Activated CD8-positive, alpha-beta T cell treated with anti-CD3 and anti-CD28 coated beads for 36 hours (primary cell): ENCODE measurements at places on chromosomes 4 and X.
A peak's percentile ranks its signal among the peaks of the same experiment; 100 is the strongest.

GRCh38 chr4:185998791-185999190 lies 70.2 kb upstream of the TLR3 start:
- DNase-seq, result no peak

DNA sequence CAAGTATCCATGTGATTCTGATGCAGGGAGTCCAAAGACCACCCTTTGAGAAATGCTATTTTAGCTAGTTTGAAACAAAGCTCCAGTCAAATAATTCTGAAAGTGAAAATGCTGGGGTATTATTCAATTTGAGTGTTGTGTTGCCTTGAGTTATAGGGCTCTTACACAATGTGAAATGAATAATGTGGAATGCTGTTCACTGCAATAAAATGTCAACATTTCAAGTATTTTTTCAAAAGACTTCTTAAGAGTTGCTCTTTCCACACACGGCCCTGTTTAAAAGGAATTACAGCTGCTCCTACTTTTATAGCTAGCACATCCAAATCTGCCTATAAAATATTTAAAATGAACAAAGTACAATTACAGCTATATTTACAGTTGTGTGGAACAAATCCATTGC lies 27.5 kb upstream of the PLS3 start:
- DNase-seq, result no peak

GRCh38 chrX:141278306-141278705 lies 36.0 kb upstream of the SPANXC start:
- DNase-seq, result peak; percentile 6

DNA sequence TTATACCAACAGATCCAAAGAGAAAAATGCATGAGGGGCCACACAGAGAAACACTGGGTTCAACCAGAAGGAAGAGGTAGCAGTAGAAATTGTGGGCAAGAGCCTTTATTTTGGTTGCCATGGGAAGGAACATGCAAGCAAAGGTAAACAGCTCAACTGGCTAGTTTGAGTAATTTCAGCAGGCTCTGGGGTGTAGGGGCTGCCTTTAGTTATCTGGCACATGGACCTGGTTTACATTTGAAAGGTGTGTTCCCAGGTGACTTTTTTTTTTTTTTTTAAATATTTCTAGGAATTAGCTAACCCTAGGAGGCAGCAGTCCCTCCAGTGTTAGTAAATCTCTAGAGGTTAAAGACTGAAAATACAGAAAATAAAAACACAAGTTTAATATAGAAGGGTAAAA lies 481.9 kb downstream of the ACTRT1 start:
- DNase-seq, result no peak

- DNase-seq, result peak; percentile 7
Observed at GRCh38 chrX:133265331-133265730, 47.2 kb upstream of the TFDP3 start.

DNA sequence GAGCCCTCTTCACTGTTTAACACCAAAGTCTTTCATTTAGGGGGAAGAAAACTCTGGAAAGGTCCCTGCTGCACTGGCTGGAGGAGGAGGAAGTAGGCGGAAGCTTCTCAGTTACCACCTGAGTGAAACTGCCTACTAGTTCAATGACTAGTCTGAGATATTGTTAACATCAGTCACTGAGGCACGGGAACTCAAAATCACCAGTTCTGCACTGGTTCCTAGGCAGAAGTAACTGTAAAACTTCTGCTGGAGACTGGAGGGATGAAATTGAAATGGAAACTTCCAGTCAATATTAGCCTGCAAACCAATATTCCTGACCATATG lies 178.3 kb downstream of the SNCA start:
- no peak for DNase-seq

DNA sequence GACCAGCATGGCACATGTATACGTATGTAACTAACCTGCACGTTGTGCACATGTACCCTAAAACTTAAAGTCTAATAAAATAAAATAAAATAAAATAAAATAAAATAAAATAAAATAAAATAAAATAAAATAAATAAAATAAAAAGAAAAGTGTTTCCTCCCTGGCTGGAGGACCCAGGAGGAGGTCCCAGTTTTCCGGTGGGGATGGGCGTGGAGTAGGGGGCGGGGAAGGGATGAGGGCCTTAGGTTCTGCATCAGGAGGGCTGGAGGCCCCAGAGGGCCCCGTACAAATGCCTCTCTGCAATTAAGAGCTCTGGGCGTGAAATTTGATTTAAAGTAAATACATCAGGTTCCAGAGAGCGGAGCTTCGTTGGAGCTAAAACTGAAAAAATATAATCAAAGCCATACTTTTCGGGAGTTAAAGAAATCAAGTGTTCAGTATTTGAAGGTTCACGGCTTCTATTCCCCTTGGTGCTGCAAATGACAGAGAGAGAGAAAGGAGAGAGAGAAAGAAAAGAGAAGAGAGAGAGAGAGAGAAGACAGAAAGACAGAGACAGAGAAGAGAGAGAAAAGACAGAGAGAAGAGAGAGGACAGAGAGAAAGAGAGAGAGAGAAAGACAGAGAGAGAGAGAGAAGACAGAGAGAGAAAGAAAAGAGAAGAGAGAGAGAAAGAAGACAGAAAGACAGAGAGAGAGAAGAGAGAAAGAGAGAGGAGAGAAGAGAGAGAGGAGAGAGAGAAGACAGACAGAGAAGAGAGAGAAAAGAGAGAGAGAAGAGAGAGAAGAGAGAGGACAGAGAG lies 8.7 kb upstream of the SHOX start:
- DNase-seq, result no peak

DNA sequence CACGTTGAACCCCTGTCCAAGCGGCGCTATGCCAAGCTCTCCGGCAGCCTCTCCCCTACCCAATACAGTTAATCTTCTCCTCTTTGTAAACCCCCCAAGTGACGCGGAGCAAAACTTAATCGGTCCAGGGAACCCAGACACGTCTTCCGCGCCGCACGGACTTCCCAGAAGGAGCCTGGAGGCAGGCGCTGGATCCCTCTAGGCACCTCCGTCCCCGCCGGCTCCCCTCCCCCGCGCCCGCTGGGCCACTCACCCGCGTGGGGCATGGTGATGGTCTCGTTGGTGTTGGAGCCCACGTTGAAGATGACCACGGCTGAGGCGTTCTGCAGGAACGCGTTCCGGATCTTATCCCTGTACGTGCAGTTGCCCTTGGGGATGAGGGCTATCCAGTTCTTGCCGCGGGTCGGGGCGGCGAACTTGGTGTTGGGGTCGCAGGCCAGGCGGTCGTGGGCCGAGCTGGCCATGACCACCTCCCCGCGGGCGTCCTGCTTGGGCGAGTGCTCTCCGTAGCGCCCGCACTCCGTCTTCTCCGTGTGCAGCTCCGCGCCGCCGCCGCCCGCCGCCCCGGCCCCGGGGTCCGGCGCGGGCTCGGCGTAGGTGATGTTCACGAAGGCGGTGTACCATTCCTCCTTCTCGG lies 1.1 kb downstream of the RNF150 start:
- DNase-seq, result no peak

DNA sequence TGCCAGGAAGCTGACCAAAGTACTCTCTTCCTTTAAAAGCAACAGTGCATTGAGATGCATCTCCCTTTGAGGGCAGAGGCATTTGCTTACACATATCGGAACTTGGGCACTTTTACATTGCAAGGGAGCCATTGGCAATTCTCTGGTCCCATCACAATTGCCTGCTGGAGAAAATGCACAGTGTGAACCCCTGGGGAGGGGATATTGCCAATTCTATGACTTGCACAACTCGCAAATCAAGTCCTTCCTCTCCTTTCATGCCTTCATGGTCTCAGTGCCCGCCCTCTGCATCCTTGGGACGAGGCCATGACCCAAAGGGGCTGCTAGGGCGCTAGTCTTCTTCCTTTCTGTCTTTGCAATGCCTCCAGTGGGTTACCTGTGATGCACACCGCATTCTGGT lies 14.9 kb upstream of the PDZD4 start:
- no peak for DNase-seq
